NCI-H1105 treated with DMSO at 0.1 percent for 48 hours (cell line): ENCODE measurements at places on chromosomes 4 and X.

DNA sequence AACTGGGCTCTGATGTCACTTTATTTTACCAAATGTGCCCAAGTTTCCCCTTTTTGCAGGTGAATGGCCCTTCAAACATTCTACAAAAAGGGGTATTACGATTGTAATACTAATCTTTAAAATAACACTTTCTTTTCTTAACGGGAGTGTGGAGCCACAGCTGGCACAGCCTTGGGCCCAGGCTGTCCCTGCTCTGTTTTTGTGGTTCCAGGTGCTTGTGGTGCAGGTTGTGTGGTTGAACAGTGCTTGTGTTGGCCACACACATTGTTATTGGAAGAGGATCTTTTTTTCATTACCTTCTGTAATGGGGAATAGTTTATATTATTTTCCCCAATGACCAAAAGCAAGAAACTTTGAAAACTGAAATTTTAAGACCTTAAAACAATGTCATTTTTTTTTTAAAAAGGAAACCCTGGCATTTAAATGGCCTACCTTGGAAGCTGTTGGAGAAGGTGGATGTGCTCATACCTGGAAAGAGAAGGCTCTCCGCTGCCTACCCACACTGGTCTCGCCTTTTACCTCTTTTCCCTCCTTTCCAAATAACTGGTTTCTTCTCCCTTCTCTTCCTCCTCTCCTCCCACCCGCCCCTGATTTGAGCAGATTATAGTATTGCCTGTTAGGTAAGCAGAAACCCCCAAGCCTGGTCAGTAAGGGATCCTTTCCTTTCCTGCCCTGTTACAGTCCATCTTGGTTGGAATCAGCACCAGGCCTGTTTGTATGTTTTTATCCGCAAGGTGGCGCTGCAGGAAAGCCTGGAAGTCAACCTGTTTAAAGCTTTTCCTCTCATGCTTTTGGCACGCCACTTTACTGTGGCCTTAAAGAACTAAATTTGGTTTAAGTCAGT, 28.6 kb downstream of the HADH start:
- DNase-seq: peak; percentile 40

DNA sequence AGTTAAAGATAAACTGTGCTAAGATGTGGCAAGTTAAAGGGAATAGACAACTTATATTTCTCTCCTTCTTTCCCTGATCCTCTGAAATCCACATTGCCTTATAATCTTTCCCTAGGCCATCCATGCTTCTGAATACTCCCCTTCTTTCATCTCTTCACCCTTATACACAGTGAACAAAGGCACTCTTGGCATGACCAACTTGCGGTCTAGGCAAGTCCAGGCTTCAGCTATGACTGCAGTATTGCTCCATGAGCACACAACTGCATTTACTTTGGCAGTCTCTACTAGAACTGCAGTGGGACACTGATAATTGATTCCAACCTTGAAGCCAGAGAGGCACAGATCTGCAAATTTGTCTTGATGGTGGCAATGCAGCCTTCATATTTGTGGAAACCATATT, 24.2 kb upstream of the UBA6 start:
- no peak for DNase-seq

- DNase-seq: no peak
These were observed 107.4 kb downstream of the DDIT4L start for GRCh38 chr4:100082852-100083251.

- no peak for DNase-seq
These were observed 18.2 kb upstream of the RPL34 start for GRCh38 chr4:108602163-108602562.

- no peak for DNase-seq
These were observed 5.2 kb downstream of the TLR3 start for GRCh38 chr4:186074189-186074588.

- DNase-seq: no peak
These were observed 164.6 kb upstream of the BCOR start for GRCh38 chrX:40262157-40263013.

- DNase-seq: no peak
These were observed 18.6 kb upstream of the CPE start for GRCh38 chr4:165360041-165360695.

- no peak for DNase-seq
These were observed 822.1 kb upstream of the GALNTL6 start for GRCh38 chr4:170990989-170991589.

DNA sequence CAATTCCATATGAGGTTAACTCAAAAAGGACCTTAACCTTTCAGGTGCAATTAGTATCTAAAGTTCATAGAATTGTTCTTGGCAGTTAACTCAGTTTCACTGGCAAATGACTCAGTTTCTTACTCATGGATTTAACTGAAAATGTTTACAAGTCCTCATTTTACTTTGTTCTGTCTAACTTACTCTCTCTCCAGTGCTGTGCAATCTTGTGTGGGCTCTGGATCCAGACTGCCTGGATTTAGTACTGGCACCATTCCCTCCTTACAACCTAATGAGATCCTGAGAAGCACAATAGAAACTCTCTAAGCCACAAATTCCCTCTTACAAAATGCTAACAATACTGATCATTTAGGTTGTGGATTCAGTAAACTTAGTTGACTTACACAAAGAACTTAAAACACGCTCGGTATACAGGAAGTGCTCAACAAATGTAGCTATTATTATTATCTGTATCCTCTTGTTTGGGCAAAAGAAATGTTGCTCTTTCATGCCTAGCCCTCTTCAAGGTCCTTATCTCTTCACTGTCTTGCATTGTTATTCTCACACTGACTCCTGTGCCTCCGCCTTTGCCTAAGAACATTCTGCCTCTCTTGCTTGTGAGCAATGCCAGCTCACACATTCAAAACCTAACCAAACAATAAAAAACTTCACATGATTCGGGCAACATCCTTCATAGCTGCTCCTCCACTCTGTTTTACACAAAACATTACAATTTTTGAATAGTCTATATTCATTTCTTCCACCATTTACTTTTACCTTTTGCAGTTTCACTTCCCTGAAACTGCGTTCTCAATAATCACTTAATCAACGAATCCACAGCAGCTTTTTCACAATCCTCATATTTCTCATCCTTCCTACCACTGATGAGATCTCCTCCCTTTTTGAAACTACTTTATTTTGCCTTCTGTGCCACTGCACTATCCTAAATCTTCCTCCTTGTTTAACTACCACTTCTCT, 91.8 kb downstream of the PDE5A start:
- no peak for DNase-seq

DNA sequence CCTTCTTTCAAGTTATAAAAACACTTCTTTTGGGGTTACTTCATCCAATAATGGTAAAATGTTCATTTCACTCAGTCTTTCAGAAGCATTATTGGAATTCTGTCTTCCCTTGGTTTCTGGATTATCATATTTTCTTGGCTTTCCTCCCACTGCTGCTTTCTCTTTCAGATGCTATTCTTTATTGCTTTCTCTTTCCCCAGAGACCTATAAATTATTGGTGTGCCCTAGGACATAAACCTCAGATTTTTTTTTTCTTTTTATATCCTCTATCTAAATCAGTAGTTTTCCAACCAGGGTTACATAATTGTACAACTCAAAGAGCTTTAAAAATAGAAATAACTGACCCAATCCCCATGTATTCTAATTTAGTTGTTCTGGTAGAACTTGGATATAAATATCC, 1005.5 kb downstream of the ARAP2 start:
- no peak for DNase-seq

GRCh38 chrX:124289443-124289842, 43.0 kb upstream of the TEX13D start:
- DNase-seq: peak; percentile 64

GRCh38 chr4:73099143-73099542, 29.6 kb upstream of the COX18 start:
- DNase-seq: no peak

DNA sequence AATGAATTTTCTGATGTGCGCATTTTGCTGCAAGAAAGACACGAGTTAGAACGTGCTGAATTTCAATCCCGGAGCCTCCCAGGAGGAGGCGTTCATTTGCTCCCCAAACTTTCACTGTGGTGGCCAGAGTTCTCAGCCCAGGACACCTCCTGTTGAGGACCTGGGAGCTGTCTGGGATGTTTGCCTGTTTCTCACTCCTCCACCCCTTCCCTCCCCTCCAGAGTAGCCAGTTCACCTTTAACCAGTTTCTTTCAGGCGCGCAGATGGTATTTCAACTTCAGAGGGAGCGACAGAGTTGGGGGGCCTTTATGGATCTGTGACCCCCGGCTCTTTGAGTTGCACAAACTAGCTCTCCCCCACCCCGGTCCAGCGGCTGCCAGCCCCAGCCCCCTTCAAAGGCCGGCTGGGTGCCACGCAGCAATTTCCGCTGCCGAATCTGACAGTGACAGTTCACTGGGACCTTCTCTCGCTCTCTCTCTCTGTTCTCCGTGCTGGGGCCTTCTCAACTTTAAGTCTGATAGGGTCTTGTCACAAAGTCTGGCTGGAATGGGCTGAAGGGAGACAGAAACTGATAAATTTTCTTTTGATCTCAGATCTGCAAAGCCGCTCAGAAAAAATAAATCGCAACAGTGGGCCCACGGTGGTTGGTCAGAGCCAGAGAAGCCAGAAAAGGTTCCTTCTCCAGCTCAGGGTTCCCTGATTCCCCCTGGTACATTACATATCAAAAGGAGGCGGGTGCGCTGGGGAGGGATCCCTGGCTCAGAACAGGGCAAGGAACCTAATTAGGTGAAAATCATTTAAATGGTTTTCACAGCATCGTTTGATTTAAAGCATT, 100.0 kb upstream of the STX18 start:
- no peak for DNase-seq
